Thyroid gland (tissue), 4 donors: ENCODE measurements at places on chromosomes 3 and 15. TPM values are rescaled to one million over a fixed set of nuclear protein-coding genes. Genes with fewer than 3 reads are reported as not detected.

The DAZL gene
- total RNA-seq, result not detected

The PIF1 gene
- total RNA-seq, result 1.1 TPM

The NRG4 gene
- total RNA-seq, result not detected

The COLQ gene
- 2.7 TPM for total RNA-seq

The USP3 gene
- 55.3 TPM for total RNA-seq

The FGF7 gene
- total RNA-seq, result 43.4 TPM

The FSTL1 gene
- 268 TPM for total RNA-seq

The COL6A5 gene
- total RNA-seq, result not detected

The DNASE1L3 gene
- total RNA-seq, result 5.7 TPM

The DLL4 gene
- 10.5 TPM for total RNA-seq

- no peak for DNase-seq
Measured at GRCh38 chr15:82014989-82015388, 30.8 kb downstream of the MEX3B start.

DNA sequence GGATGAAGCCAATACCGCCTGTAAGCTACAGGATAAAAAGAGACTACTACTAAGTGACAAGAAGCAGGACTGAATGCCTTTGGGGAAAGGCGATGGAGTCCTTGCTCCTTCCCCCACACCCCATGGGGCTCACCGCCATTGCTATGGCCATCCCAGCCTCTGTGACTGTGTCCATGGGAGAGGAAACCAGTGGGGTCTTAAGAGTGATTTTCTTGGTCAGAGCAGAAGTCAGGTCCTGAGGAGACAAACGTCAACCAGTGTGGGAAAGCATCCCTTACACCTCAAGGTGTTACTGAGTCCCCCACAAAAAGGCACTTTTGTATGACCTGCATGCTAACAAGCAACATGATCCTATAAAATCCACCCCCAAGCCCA is 913 bp downstream of the IMPDH2 start:
- DNase-seq, result no peak

- DNase-seq, result no peak
Measured at GRCh38 chr3:109631897-109632296, 294.6 kb upstream of the DPPA4 start.

GRCh38 chr15:100783291-100783690 is 96.3 kb upstream of the ALDH1A3 start:
- no peak for DNase-seq

DNA sequence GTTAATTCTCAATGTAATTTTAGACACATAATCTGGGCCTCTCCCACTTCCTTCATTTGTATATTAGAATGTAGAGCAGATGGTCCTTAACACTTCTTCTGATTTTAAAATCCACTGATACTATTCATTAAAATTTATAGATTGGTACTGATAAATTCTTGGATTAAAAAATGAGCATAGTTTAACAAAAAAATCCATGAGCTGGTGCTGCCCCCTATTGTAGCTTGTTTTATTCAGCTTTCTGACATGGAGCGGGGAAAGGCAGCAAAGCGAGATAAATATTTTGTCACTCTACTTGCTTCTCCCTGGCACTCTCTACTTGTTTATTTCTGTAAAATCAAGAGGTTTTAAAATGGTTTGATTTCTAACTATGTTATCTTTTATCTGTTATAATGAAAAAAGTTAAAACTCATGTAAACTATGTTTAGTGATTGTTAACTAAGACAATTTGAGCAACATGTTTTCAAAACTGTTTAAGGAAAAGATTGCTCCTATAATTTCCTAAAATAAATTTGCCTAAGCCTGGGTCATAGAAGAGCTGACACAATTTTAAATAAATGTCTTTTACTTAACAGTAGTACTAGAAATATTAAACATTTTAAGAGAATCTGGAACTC is 26.5 kb upstream of the PLOD2 start:
- peak; percentile 33 for DNase-seq

GRCh38 chr15:44075535-44075934 is 119.5 kb downstream of the FRMD5 start:
- DNase-seq, result no peak

DNA sequence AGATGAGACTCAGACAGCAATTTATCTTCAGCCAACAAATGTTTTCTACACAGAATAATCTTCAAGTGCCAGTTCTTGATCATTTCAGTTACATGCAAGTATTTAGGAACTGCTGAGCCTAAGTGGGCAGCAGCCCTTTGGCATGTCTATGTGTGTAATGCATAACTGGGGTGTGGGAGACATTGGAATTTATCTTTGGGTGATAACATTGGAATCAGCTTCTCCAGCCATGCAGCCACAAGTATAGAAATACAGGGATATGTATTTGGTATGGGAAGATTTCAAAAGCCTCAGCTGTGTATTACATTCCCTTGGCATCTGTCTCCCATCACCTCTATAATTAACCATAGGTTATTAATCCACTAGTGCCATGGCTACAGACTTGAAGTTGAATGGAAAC is 63.4 kb upstream of the FOXP1 start:
- DNase-seq, result no peak

GRCh38 chr3:100830931-100831330 is 121.6 kb downstream of the TFG start:
- no peak for DNase-seq

DNA sequence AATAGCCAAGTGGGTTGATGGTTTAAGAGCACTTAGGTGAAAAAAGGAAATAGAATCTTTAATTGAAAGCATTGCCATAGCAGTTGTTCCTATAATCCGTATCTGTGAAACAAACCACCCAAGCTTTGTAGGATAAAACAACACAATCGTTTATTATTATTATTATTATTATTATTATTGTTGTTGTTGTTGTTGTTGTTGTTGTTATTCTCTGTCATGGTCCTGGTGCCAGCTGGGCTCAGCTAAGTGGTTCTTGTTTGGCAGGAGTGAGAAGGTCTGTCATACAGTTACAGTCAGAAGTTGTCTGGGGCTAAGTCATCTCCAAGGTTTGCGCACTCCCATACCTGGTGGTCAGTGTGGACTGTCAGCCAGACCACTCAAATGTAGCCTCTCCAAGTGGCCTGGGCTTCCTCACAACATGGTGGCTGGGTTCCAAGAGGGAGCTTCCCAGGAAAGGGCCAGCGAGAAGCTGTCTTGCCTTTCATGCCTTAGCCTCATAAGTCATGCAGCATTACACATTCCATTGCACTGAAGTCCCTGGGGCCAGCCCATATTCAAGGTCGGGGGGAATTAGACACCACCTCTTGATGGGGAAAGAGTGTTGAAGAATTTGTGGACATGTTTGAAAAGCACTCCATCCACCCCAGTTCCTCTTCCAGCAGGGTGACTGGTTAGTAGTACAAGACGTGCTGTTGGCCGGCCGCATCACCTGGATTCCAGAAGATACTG is 54.3 kb upstream of the FGD5 start:
- no peak for DNase-seq

- DNase-seq, result peak; percentile 8
Measured at GRCh38 chr3:63937661-63938651, 25.8 kb upstream of the SCAANT1 start.

DNA sequence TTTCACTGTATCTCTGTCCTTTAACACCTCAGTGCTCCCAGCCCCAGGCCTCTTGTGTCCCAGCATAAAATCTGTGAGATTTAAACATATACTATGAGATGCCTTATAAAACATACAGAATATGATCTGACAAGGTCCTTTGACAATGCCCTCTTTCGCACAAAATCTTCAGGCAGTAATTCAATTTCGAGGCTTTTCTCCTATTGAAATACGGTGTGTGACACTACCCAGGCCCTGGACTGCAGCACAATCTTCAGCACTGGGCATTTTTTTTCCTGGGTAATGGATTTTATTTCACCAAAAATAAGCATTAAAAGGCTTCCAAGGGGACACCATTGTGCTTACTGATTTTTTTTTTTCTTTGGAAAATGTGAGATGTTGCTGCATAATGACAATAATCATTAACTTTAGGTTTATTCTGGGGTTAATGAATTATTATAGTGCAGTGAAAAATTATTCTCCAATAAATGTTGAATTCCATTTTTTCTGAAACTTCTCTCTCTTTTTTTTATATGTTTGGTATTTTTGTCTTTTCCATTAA is 40.9 kb upstream of the FAM3D start:
- DNase-seq, result no peak

- DNase-seq, result no peak
Measured at GRCh38 chr15:35293353-35294130, 208.4 kb upstream of the NANOGP8 start.

DNA sequence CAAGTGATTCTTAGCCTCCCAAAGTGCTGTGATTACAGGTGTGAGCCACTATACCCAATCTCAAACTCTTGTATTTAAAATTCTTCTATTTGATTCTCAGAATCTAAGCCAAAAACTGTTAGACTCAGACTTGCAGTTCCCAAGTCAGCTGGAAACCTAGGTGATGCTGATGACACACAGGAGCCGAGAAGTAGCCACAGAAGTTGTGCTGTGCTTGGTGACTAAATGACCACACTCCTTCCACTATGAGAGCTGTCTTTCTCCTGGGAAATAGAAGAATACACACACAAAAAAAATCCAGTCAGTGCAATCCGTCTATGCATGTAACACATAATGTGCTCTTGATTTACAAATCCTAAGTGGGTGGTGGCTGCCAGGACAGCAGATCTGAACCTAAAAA is 33.9 kb downstream of the ILDR1 start:
- no peak for DNase-seq

- DNase-seq, result no peak
Measured at GRCh38 chr3:122758877-122759560, 34.6 kb downstream of the HSPBAP1 start.

DNA sequence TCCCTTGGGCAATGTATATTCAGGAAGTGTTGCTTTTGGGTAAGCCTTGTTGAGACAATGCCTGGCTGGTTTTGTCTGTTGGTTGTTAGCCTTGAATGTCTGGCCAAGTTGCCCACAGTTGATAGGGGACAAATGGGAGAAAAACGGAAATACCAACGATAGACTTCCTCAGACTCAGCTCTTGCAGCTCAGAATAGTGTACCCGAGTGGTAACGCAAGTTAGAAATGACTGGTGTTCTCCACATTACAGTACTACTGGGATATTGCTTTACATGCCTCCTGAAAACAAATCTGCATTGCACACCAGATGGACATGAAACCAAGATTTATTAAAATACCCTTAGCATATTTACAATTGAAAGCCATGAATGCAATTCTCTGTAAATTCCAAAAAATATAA is 47.4 kb downstream of the GREM1 start:
- no peak for DNase-seq

DNA sequence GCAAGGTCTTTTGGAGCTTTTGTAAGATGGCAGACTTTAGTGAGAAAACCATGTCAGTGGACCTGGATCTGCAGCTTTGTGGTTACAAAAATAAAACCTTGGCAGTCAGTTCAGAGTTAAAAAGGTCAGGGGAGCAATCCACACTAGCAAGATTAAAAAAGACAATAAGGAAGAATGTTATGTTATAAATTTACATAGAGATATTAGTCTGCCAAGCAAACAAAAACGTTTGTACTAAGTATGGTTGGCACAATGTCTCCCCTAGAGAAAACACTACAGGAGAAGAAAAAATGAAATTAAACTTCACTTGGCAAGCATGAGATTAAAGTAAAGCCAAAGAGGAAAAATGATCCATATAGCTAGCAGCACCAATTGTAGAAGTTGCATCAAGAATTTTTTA is 205.0 kb downstream of the LSAMP start:
- DNase-seq, result no peak

- DNase-seq, result no peak
Measured at GRCh38 chr3:169324452-169324785, 339.1 kb downstream of the MECOM start.

DNA sequence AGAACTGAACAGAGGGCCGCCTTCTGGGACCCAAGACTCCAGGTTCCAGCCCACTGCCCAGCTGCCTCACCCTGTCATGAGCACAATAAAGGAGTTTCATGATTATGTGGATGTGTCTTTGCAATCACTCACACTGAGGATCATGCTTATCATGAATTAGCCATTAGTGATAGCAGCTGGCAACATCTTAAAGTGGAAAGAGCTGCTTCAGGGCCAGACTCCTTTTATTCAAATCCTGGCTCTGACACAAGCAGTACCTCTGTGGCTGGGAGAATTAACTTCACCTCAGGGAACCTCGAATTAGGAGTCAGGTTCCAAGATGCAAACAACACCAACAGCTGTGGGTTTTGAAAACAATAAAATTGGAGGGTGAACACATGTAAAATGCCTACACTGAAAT is 6.6 kb upstream of the SCAP start:
- no peak for DNase-seq

- no peak for DNase-seq
Measured at GRCh38 chr15:73650416-73651126, 17.4 kb upstream of the NPTN start.

GRCh38 chr3:108004647-108005046 is 86.2 kb downstream of the CD47 start:
- no peak for DNase-seq

- DNase-seq, result no peak
Measured at GRCh38 chr3:25679642-25680302, 15.1 kb upstream of the TOP2B start.

GRCh38 chr3:177725165-177725564 is 527.9 kb upstream of the TBL1XR1 start:
- no peak for DNase-seq
